ENCODE measurements at places on chromosomes 6 and 20. TPM values are rescaled to one million over a fixed set of nuclear protein-coding genes. Genes with fewer than 3 reads are reported as not detected.

DNA sequence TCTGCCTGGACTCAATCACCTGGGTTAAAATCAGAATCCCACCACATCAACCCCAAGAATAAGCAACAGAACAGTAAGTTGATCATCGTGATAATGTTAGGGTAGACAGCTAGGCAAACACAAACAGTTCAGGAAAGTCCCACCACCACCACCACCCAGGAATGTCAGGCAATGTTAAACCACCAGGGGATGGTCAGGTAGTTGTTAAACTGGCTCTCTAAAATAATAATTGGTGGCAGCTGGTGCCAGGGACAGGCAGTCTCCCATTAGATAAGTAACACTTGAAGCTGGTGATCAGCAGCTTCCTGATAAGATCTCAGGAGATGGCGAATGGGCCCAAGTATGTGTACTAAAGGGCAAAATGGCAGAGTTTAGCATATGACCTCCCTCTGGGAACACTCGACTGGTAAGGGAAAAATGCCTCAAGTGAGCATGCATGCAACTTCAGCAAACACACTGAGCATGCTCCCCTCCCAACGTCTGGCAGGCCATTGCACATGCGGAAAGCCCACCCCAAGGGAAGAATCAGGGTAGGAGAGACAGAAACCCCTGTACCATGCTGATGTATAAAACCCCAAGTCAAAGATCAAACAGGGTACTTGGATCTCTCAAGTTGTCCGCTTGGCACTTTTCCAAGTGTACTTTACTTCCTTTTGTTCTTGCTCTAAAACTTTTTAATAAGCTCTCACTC is 66.6 kb downstream of the IPCEF1 start:
- no peaks in the 10 kb centered on the region for H3K27me3 ChIP-seq
- no peaks in the 10 kb centered on the region for H3K4me1 ChIP-seq
- H3K4me3 ChIP-seq: no peak overlapping the region
- H3K27ac ChIP-seq: no peak overlapping the region
- no peak for DNase-seq

- no peak overlapping the region for H3K27ac ChIP-seq
- H3K4me3 ChIP-seq: no peak overlapping the region
- H3K4me1 ChIP-seq: no peaks in the 10 kb centered on the region
Measured at GRCh38 chr6:51928320-51928719, 159.1 kb downstream of the PKHD1 start.

DNA sequence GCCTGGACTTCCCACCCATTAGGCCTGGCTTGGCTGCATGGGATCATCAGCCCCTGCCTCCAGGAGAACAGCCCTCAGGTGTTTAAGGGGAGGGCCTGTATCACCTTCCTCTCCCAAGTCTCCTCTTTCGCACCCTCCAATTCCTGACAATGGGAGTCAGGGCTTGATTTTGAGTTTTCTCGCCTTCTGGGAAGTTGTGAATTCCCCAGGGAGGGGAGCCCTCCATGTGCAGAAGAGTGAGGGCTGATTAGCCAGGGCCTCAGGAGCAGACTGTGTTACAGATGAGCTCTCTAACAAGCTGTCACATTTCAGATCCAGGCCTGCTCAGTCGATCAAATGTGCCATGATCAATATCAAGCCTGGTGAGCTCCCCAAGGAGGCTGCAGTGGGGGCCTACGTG is 42.4 kb downstream of the CNBD2 start:
- no peaks in the 10 kb centered on the region for H3K27me3 ChIP-seq
- H3K4me3 ChIP-seq: no peak overlapping the region
- no peaks in the 10 kb centered on the region for H3K36me3 ChIP-seq
- DNase-seq: no peak
- H3K4me1 ChIP-seq: no peaks in the 10 kb centered on the region

- DNase-seq: no peak
- H3K36me3 ChIP-seq: no peaks in the 10 kb centered on the region
- H3K4me3 ChIP-seq: no peak overlapping the region
- H3K4me1 ChIP-seq: peaks cover 36% of the 10 kb centered on the region
- no peak overlapping the region for H3K27ac ChIP-seq
- H3K27me3 ChIP-seq: no peaks in the 10 kb centered on the region
Measured at GRCh38 chr20:32670773-32671455, 2.8 kb downstream of the C20orf203 start.

GRCh38 chr20:4516876-4517275 is 204.8 kb upstream of the PRND start:
- no peaks in the 10 kb centered on the region for H3K36me3 ChIP-seq
- no peaks in the 10 kb centered on the region for H3K27me3 ChIP-seq
- DNase-seq: no peak
- H3K4me1 ChIP-seq: 0 out of 2 replicates have a peak, but pooled peaks cover 10% of the 10 kb centered on the region
- H3K4me3 ChIP-seq: no peak overlapping the region
- H3K27ac ChIP-seq: no peak overlapping the region

- no peak for DNase-seq
- no peaks in the 10 kb centered on the region for H3K36me3 ChIP-seq
- no peak overlapping the region for H3K27ac ChIP-seq
- no peaks in the 10 kb centered on the region for H3K27me3 ChIP-seq
Measured at GRCh38 chr20:44418069-44418905, 57.4 kb upstream of the TTPAL start.

The WFDC10B gene
- total RNA-seq: not detected

- H3K4me3 ChIP-seq: no peak overlapping the region
- H3K4me1 ChIP-seq: no peaks in the 10 kb centered on the region
- H3K27ac ChIP-seq: no peak overlapping the region
- no peaks in the 10 kb centered on the region for H3K27me3 ChIP-seq
- DNase-seq: no peak
Measured at GRCh38 chr20:40941133-40941610, 87.5 kb upstream of the TOP1 start.

The CUTA gene
- total RNA-seq: 207 TPM

- no peaks in the 10 kb centered on the region for H3K27me3 ChIP-seq
- no peak overlapping the region for H3K27ac ChIP-seq
- no peak overlapping the region for H3K4me3 ChIP-seq
- no peaks in the 10 kb centered on the region for H3K4me1 ChIP-seq
Measured at GRCh38 chr6:113620386-113620785, 236.8 kb upstream of the MARCKS start.

GRCh38 chr6:97401533-97401932 is 118.5 kb upstream of the MMS22L start:
- H3K27me3 ChIP-seq: no peaks in the 10 kb centered on the region
- H3K27ac ChIP-seq: no peak overlapping the region
- no peak overlapping the region for H3K4me3 ChIP-seq
- DNase-seq: no peak
- no peaks in the 10 kb centered on the region for H3K36me3 ChIP-seq
- 0 out of 2 replicates have a peak, but pooled peaks cover 5% of the 10 kb centered on the region for H3K4me1 ChIP-seq

The KIAA0408 gene
- total RNA-seq: 4.0 TPM

- peaks cover 11% of the 10 kb centered on the region for H3K4me1 ChIP-seq
- H3K27ac ChIP-seq: peak overlapping the region; percentile 33
- H3K27me3 ChIP-seq: no peaks in the 10 kb centered on the region
- no peak overlapping the region for H3K4me3 ChIP-seq
- no peaks in the 10 kb centered on the region for H3K36me3 ChIP-seq
Measured at GRCh38 chr6:134230087-134230700, 87.7 kb downstream of the SGK1 start.

The HLA-DPA1 gene
- 6.9 TPM for total RNA-seq

DNA sequence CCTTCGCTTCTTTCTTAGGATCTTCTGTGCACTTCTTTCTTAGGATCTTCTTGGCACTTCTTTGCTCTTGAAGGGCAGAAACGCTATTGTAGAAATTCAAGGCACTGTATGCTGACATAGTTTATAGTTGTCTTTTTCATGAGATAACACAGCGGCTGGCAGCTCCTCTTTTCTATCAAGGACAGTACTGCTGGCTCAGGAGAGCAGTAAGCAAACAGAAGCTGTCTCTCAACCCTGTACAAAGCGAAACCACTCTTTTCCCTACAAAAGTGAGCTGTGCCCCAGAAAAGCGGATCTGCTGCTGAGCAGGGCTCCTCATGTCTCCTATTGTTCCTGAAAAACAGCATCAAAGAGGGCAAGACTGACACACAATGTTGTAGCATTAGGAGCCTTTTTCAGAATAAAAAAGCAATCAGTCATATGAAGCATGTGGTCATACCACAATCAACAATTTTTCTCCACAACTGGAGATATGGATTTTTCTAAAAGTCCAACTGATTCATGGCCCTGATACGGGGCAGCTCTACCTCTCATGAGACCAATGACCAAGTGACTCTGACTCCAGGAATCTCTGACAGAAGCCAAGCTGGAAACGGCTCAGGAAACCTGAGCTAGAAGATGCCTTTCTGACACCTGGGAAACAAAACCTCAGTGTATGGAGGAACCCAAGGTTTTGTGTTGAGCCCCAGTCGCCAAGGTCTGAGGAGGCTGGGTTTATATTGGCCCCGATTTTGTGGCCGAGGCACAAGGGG is 255.9 kb downstream of the ESR1 start:
- DNase-seq: no peak
- no peak overlapping the region for H3K4me3 ChIP-seq
- H3K27ac ChIP-seq: no peak overlapping the region
- no peaks in the 10 kb centered on the region for H3K36me3 ChIP-seq
- no peaks in the 10 kb centered on the region for H3K27me3 ChIP-seq

GRCh38 chr6:97133067-97133466 is 149.9 kb downstream of the MMS22L start:
- no peaks in the 10 kb centered on the region for H3K27me3 ChIP-seq
- H3K27ac ChIP-seq: no peak overlapping the region
- no peak for DNase-seq
- H3K4me1 ChIP-seq: no peaks in the 10 kb centered on the region

The CAP2 gene
- 6.7 TPM for total RNA-seq
